NCI-H1417 (cell line): ENCODE measurements at places on chromosomes 4 and X.

- DNase-seq, result no peak
Observed at GRCh38 chr4:7956934-7957656, 17.4 kb upstream of the AFAP1 start.

DNA sequence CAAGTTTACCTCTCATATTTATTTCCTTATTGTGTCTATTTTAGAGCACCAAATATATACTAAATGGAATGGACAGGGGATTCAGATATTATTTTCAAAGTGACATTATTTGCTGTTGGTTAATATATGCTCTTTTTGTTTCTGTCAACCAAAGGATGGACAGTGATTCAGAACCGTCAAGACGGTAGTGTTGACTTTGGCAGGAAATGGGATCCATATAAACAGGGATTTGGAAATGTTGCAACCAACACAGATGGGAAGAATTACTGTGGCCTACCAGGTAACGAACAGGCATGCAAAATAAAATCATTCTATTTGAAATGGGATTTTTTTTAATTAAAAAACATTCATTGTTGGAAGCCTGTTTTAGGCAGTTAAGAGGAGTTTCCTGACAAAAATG lies 6.2 kb downstream of the FGB start:
- DNase-seq, result no peak

DNA sequence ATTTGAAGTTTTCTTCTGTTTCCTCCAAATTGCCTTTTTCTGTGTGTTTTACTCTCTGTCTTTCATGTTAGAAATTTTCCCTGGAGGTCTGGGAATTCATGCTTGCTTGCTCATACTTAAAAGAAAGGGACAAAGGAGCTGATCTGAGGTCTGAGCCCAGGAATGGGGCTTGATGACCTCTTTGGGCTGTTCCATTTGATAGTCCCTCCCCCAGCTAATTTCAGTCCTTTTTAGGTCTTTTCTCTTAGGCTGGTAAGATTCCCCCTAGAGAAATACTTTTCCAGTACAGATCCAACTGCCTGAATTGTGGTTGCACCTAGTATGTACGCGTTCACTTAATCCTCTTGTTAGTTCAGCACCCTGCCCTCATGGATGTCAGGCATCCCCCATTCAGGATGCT lies 5.5 kb upstream of the PIGA start:
- no peak for DNase-seq

DNA sequence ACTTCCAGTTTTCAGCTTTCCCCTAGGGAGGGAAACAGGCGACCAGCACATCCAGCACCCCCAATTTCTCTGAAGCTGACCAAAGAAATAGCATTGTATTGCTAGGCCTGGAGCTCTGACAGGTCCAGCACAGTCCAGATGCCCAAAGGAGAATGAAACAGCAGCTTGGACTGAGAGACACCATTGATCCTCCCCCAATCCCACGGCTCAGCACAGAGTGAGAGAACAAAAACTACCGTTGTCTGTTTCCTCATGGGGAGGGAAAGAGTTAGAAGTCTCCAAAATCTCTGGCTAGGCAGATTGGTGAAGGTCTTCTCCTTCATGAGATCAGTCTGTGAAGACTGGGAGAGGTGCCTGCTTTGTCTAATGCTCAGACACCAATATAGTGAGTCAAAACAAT lies 8.6 kb downstream of the TCEAL7 start:
- no peak for DNase-seq
